ENCODE measurements at places on chromosomes 11 and 22. TPM values are rescaled to one million over a fixed set of nuclear protein-coding genes. Genes with fewer than 3 reads are reported as not detected.

- no peak for DNase-seq
Measured at GRCh38 chr22:37675930-37676735, 697 bp downstream of the LGALS1 start.

SCN4B gene
- total RNA-seq = 0.16 TPM

INTS4 gene
- total RNA-seq = 46.3 TPM

GRCh38 chr11:77518471-77518870 lies 44.6 kb upstream of the PAK1 start:
- DNase-seq = no peak

- DNase-seq = no peak
Measured at GRCh38 chr11:44955015-44955738, 4.5 kb upstream of the TP53I11 start.

DNA sequence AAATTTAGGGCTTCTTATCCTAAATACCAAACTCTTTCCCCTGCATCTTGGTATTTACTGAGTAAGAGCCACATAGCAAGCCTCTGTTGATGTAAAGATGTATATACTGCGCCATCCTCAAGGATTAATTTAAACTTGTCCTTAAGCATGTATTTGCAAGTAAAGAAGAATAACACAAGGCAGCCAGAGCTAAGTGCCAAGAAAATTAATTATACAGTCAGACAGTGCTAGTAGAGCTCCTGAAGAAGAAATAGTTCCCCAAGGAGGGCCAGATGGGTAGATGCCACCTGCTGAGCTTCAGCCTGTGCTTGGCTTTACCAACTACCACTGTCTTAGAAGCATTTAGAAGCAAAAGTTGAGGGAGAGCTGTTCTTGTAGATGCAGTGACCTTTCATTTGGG lies 470.0 kb downstream of the BUD13 start:
- no peak for DNase-seq

SLC25A18 gene
- 2.3 TPM for total RNA-seq

FGF19 gene
- not detected for total RNA-seq

- no peak for DNase-seq
Measured at GRCh38 chr11:2074266-2074825, 64.8 kb downstream of the IGF2 start.

DNA sequence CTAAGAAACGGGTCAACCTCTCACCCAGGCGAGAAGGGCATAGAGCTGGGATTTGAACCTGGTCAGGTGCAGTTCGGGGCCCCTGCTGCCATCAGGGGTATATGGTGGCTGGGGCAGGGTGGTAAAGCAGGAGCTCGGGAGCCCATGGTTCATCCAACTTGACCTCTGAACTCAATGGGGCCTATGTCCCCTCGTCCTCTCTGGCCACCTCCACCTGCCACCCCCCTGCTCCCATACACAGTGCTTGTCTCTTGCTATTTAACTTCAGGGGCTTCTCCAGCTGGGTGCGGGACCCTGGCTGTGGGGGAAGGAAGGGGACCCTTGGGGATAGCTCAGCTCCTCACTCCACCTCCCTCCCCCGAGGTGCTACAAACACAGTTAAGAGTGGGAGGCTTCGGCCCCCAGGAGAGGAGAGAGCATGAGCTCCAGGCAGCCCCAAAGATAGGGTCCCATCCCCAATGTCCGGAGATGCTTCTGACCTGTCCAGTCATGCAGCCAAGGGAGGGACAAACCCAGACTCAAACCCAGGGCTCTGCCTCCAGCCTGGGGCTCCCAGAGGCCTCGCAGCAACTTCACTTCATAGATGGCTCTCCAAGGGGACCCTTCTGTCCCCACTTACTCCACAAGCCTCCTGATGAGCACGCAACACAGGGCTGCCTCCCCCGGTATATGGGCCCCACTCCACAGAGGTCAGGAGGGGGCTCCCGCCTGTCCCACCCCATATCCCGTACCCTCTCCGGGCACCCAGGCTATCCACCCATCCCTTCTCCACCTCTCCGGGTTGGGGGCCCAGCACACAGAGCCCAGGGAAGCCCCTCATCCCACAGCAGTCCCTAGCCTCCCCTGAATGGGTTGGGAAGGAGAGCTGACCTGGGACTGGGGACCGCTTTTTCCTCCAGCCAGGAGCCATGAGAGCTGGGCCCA lies 712 bp downstream of the IL2RB start:
- no peak for DNase-seq

GRCh38 chr22:37610480-37611129 lies 2.0 kb downstream of the GGA1 start:
- DNase-seq = no peak

RPS25 gene
- total RNA-seq = 1,089 TPM

GRCh38 chr11:131588057-131588456 lies 217.6 kb downstream of the NTM start:
- DNase-seq = no peak

MIAT gene
- 1.3 TPM for total RNA-seq

DNA sequence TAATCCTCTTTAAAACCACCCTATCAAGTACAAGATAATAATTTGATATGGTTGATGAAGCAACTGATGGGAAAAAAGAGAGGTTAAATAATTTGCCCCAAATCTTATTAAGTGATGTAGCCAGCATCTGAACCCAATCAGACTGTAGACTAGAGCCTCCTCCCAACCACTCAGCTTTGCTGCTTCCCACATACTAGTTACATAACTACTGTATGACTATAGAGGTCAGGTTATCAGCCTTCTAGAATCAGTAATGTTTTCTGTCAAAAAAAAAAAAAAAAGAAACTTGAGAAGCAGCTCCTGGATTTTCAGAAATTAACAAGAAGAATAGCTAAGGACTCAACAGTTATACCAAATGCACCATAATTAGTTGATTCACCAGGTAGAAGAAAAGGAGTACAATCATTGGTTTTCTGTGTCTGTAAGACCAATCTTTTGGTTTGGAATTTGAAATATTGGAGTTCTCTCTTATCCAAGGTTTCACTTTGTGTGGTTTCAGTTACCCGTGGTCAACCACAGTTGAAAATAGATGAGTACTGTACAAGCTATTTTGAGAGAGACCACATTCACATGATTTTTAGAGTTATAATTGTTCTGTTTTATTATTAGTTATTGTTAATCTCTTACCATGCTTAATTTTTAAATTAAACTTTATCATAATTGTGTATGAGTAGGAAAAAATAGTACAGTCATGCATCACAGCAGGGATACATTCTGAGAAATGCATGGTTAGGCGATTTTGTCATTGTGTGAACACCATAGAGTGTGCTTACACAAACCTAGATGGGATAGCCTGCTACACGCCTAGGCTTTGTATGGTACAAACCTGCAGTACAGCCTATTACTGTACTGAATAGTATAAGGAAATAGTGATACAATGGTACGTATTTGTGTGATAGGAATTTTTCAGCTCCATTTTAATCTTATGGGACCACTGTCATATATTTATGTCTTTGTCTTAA lies 72.2 kb downstream of the PDHX start:
- no peak for DNase-seq

RANGAP1 gene
- total RNA-seq = 76.3 TPM

GRCh38 chr11:2092956-2093412 lies 46.2 kb downstream of the IGF2 start:
- DNase-seq = no peak

- no peak for DNase-seq
Measured at GRCh38 chr11:116857316-116857715, 19.9 kb upstream of the APOA1 start.

DNA sequence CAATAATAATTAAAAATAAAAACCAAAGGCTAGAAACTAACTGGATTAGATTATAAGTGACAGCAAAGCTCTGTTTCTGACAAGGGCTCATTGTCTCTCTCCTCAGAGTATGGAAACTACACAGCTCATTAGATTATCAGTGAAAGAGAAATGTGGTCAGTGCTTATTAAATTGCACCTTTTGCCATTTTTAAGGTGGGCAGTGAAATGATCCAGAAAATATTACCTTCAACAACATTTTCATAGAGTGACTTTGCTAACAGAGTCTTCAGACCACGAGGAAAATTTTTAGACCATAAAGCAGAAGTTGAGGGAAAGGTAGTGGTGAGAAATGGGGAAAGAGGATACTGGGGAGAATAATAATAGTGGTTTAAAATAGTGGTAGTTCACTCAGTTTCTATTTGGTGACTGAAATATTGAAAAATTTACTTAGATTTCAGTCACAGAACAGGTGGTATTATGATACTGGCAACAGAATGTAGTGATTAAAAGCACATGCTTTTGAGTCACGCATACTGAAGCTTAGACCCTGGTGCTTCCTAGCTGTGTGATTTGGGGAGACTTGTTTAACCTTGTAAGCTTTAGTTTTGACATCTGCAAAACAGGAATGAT lies 684.0 kb upstream of the CCDC90B start:
- no peak for DNase-seq

DNA sequence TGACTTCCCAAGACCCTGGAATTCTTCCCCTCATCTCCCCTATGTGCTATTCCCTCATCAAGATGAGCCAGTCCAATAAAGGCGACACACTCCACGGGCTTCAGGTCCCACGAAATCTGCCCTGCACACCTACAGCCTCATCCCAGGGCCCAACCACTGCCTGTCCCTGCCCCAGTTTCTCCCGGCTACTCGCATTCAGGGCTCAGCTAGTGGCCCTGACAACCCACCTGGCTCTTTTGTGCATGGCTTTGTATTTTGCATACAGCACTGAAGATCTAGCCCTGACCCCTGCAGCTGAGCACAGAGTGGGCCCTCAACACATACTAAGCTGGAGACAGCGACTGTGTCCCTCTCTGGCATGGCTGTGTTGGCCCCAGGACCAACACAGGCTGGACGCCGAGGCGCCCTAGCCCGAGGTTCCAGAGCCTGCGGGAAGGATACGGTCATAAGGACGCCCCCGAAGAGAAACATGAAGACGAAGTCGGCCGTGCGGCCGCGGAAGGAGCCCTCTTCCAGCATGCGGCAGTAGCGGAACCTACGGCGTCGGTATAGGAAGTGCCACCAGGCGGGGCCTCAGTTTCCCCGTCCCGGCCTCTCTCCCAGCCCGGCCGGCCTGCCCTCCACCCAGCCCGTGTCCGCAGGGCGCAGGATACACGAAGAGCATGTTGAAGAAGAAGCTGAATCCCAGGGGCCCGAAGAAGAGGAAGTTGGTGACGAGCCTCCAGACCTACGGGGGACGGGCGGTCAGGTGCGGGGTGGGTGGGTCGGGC lies 710 bp downstream of the DERL3 start:
- DNase-seq = no peak

DNA sequence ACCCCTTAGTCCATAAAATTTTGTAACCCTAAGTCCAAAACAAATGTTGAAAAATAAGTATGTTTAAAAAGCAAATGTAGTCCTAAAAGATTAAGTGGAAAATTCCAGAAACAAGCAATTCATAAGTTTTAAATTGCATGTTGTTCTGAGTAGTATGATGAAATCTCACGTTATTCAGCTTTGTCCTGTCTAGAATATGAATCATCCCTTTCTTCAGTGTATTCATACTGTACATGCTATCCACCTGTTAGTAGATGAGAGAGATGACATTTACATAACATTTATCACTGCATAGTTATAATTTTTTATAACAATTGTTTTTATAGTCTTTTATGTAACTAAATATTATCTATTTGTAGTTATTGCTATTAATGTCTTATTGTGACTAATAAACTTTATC lies 622.3 kb upstream of the CHORDC1 start:
- DNase-seq = no peak

- DNase-seq = no peak
Measured at GRCh38 chr22:46900549-46900948, 138.1 kb downstream of the TBC1D22A start.

GRCh38 chr11:14499178-14499559 lies 442 bp downstream of the COPB1 start:
- DNase-seq = peak; percentile 11

GRCh38 chr11:12958986-12959385 lies 50.1 kb upstream of the RASSF10 start:
- no peak for DNase-seq

SNX19 gene
- 56.3 TPM for total RNA-seq

DNA sequence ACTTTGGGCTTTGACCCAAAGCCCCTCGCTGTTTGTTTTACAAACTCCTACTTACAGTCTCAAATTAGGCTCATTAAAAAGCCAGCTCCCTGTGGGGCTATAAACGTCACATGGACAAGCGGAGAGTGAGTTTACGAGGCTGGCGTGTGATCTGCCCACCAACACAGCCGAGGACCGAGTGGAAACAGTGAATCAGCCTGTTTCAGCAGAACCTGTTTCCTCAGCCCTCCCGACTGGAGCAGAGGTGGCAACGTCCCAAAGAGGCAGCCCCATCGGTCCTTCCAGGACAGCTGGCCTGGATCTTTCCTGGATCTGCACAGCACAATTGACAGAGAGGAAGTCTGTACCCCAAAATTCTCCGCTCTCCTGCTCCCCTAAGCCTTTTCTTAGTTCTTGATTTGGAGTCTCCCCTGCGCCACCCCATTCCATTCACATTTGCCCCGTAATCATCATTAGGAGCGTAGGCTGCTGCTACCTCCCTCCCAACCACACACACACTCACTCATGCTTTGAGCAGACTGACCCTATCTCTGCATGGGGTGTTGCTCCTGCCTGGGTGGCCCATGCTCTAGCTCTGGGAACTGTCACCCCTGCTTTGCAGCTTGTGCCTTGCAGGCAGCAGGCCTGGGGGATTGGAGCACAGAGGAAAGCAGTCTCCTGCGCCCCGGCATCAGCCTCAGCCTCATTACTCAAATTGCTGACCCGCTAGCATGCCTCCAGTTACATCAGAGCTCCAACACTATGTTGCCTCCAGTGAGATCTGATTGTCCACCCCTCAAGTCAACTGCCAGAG lies 117.8 kb downstream of the NAT10 start:
- DNase-seq = no peak

- no peak for DNase-seq
Measured at GRCh38 chr11:3231851-3232744, at the start of gene MRGPRE. Gene MRGPRE, minus strand, starts transcription at chr11:3232417. Its CDS starts 3,618 bp downstream, at chr11:3228799.

Data from progenitor cell of endocrine pancreas (in vitro differentiated cells).